Activated T-helper 1 cell treated with anti-CD3 and anti-CD28 coated beads, Interleukin-2, amount 50 U/mL, for 16 hours (primary cell): ENCODE measurements at places on chromosomes 13 and 19.

DNA sequence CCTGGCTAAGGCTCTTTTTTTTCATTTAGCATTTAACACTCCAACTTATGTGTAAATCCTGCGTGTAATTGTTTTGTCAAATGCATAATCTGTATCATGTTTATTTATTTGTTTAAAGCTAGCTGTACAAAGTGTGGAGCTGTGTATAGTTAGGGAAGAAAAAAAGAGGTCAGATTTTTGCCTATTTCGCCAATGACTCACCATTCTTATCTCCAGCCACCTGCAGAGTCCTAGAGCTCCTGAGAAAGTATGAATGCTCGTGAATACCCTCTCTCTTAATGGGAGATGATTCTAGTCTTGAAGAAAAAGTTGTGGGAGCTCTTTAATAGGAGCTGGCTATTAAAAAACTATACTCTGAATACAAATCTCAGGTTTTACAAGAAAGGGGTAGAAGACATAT lies 778.8 kb upstream of the SLITRK5 start:
- DNase-seq, result no peak

- no peak for DNase-seq
Observed at GRCh38 chr19:49811328-49811727, 1.8 kb downstream of the FUZ start.

GRCh38 chr13:52118595-52118994 lies 10.3 kb downstream of the NEK5 start:
- DNase-seq, result no peak

GRCh38 chr13:102294407-102295018 lies 107.3 kb downstream of the FGF14 start:
- no peak for DNase-seq

GRCh38 chr19:16235811-16236652 lies 38.3 kb downstream of the AP1M1 start:
- DNase-seq, result no peak

DNA sequence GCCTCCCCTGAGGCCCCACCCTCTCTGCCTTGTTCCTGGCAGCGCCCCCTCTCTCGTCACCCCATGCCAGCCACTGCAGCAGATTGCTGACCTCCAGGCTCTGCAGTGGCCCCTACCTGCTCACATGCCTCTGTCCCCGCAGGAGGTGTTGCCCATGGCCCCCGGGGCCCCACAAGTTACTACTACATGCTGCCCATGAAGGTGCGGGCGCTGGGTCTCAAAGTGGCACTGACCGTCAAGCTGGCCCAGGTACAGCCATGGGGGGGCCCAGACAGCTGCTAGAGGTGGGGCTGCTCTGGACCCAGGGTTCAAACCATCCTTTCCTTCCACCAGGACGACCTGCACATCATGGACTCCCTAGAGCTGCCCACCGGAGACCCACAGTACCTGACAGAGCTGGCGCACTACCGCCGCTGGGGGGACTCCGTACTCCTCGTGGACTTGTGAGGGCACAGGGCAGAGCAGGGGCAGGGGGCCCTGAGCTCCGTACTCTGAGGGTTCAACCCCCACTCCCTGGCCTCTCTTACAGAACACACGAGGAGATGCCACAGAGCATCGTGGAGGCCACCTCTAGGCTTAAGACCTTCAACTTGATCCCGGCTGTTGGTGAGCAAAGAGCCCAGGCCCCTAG lies 6.2 kb downstream of the MRPL4 start:
- no peak for DNase-seq

GRCh38 chr19:40155749-40156265 lies 35.4 kb upstream of the MAP3K10 start:
- no peak for DNase-seq

DNA sequence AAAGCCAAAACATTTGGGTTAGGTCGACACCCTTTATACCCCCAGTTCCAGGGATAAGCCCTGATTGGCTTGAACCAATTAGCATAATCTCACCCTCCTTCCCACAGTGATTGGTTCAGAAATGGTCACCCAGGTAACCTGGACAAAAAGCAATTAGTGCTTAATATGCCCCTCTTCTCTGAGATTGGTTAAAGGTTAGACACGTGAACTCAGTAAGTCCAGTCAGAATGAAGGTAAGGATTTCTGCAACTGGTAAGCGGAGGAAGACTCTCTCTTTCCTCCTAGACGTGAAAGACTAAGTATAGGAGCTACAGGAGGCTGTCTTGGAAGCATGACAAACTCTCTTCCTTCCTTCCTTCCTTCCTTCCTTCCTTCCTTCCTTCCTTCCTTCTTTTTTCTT lies 1.3 kb upstream of the PNMA8C start:
- no peak for DNase-seq

DNA sequence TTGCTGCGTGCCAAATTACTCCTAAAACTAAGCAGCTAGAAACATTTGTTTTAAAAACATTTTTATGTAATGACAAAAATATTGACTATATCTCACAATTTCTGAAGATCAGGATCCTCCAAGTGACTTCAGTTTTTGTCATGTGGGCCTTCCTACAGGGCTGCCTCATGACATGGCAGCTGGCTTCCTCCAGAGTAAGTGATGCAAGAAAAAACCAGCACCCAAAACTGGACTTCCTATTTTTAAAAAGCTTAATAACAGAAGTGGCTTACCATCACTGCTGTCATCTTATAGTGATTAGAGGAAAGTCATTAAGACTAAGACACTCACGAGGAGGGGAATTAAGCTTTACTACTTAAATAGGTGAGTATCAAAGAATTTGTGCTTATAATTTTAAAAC lies 681.7 kb downstream of the PCDH17 start:
- no peak for DNase-seq

DNA sequence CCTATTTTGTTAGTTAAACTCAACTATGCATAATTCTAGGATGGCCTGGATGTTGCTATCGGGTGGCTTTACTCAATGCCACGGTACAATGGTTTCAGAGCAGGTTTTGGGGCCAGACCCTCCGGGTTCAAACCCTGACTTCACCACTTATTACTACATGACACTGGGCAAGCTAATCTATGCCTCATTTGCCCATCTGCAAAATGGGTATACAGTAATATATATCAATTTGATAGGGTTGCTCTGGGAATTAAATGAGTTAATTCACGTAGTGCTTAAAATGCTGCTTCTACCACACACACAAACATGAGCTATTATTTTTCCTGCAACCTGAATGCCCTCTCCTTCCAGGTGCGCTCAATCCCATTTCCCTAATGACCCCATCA lies 839 bp downstream of the ESD start:
- no peak for DNase-seq

- DNase-seq, result no peak
Observed at GRCh38 chr13:113548171-113548641, 36.3 kb upstream of the TFDP1 start.

DNA sequence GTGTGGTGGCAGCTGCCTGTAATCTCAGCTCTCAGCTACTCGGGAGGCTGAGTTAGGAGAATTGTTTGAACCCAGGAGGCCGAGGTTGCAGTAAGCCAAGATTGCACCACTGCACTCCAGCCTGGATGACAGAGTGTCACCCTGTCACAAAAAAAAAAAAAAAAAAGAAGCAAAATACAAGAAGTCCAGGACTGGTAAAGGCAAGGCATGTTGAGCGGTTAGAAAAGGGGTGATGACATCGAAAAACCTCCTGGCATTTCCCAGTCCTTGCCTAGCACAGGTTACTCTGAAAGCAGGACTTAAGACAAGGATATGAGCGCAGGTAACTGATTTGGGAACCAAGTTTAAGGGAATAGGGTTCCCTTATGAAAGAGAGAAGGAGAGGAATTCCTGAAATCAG lies 2.5 kb upstream of the LILRB4 start:
- no peak for DNase-seq

GRCh38 chr13:32079587-32079986 lies 48.0 kb downstream of the FRY start:
- DNase-seq, result no peak

DNA sequence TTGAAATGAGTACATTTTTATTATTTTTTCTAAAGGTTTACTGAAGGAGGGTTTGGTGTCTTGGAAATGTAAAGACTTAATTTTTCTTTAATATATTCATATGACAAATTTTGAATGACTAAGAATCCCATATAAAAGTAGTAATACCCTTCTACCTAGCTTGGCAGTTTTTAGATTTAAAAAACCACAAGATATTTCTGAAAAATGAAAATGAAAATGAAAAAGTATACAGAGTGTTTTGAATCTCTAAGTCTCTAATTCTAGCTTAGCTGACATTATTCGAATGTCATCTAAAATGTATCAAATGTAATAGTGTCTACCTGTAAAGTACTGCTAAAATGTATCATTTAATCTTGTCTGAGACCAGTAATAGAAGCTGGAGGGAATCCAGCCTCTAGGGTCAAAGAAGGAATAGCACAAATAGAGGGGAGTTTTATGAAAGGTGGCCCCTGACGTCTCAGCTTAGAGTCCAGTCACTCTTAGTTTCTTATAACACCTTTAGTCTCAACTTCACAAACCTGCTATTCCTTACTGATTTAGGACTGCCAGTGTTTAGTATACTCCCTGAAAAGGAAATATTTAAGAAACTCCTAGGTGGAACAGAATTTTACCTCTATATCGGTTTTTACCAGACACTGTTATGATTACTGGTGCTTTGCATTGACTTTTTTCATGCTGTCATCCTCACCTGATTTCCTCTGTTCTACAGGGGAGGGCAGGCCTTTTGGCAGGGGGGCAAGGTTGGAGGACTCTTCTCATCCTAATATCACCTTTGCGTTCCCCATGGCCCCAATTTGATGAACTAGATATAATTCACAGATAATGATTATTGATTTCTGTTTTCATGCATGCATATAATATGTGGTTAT lies 16.2 kb upstream of the MIR17HG start:
- DNase-seq, result no peak

- no peak for DNase-seq
Observed at GRCh38 chr19:8304841-8305621, 3.1 kb downstream of the CD320 start.

DNA sequence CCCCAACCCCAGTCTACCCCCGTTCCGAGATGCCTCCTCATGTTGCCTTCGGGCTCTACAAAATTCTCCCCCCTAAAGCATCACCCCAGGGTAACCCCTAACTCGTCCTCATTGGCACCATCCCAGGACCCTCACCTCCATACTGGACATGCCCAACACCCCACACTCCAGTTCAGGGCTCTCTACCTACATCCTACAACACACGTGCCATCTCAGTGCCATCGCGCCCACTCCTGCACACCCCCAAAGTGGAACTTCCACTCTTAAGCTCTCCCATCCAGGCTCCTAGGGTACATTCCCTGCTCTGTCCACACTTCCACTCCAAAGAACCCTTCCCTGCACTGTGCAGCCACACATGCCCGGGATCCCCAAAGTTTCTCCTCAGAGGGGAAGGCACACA lies 827 bp upstream of the FKRP start:
- no peak for DNase-seq

DNA sequence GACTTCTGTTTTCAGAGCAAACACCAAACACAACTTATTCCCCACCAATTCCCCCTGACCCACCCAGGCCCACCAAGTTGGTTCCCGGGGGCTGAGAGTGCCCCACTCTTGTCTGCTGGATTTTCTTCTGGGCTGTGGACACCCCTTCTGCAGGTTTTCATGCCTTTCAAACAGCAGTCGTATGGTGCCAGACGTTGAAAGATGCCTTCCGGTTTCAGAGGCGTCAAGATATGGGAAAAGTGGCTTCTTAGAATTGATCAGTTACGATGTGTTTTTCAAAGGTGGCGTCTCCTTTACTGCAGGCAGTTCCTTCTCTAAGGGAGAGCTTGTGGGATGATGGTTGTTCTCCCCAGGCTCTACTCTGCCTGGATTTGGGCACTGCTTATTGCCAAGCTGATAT lies 12.7 kb downstream of the CLEC11A start:
- DNase-seq, result no peak

DNA sequence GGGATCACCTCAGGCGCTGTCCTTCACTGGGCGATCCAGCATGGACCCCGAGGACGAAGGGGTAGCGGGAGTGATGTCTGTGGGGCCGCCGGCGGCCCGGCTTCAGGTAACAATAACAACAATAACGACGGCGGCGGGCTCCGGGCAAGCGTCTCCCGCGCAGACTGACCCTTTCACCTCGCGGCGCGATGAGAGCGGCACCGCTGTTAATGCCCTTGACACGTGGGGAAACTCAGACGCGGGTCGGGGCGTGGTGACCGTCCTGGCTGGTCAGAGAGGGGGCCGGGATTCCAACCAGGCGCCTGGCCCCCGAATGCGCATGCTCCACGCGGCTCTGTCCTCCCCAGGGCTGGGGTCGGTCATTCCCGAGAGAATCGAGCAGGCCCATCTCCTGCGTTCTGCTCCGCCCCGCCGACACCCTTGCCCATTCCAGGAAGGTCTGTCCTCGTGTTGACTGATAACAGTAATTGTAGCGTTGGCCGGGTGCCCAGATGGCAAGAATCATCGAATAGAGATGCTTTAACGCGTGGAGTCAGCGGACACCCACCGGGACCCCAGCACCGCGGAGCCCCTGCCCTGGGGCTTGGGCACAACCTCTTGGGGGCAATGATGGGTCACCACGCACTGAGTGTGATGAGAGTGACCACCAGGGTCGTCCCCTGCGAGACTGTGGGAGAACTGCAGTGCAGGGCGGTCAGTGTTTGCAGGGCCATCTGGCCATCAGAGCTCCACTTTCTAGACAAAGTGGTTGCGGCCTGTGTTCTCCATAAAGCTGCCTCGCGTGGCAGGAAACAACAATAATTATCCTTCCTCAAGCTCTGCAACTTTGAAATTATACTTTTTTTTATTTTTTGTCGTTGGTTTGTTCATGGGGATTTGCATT lies 528 bp downstream of the ZNF8 start:
- peak; percentile 7 for DNase-seq

GRCh38 chr13:77878190-77878589 lies 40.4 kb downstream of the EDNRB start:
- DNase-seq, result no peak

DNA sequence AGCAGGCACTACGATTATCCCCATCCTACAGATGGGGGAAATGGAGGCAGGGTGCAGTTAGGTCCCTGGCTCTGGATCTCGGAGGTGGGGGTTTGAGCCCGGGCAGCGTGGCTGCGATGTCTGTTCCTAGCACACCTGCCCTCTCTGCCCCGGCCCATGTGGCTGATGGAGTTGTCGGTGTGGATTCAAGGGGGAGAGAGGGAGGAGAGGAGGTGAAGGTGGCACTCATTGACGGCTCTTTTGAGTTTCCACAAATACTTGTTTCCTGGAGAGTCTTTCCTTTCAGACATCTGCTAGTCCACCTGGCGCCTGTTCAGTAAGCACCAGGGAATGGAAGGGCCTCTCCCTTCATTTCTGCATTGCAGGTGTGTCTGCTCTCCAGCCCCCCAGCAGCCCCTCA lies 69.9 kb downstream of the ARHGEF18 start:
- DNase-seq, result no peak

DNA sequence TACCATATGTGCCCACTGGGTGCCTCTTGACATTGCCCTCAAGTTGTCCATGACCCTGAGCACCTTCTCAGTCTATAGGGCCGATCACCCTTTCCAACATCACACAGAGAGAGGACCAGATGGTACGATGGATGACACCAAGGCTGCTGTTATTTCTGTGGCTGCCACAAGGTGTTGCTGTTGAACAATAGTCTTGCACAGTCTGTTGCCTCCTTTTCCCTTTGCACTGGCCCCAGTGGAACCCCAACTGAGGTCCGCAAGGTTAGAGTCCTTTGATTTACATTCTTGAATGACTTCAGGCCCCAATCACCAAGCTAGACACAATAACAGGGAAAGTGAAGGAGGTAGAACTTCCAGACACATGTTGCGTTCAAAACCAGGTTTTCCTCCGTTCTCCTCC lies 52.0 kb downstream of the TINCR start:
- DNase-seq, result no peak
